ENCODE measurements at places on chromosomes 5 and 9. TPM values are rescaled to one million over a fixed set of nuclear protein-coding genes. Genes with fewer than 3 reads are reported as not detected.
A peak's percentile ranks its signal among the peaks of the same experiment; 100 is the strongest.

The ITGA2 gene
- polyA plus RNA-seq: 0.51 TPM

DNA sequence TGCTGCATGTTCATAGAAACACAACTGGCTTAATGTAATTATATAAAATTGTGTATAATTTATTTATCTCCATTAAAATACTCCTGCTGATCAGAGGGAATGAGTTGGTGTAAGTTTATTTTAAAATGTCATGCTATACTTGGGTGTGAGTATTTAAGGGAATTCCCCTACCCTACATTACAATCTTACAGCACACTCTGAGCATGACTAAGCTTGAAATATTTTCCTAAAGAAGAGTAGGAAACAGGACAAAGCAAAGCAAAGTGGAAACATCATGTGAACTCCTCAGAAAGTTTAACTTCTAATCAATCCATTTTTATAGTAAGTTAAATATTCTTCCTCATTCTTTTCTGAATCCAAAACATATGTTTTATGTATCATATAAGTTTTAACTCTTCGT is 1271.3 kb downstream of the EFNA5 start:
- H3K27me3 ChIP-seq: no peaks in the 10 kb centered on the region
- no peaks in the 10 kb centered on the region for H3K36me3 ChIP-seq
- no peak for DNase-seq
- H3K4me3 ChIP-seq: no peak overlapping the region
- H3K27ac ChIP-seq: no peak overlapping the region
- no peaks in the 10 kb centered on the region for H3K4me1 ChIP-seq

- no peaks in the 10 kb centered on the region for H3K36me3 ChIP-seq
- H3K27ac ChIP-seq: no peak overlapping the region
- peaks cover 24% of the 10 kb centered on the region for H3K4me1 ChIP-seq
- no peaks in the 10 kb centered on the region for H3K27me3 ChIP-seq
- no peak overlapping the region for H3K4me3 ChIP-seq
Measured at GRCh38 chr9:96423322-96423984, 5.3 kb upstream of the ZNF367 start.

The ALDH1A1 gene
- not detected for polyA plus RNA-seq

GRCh38 chr9:20623748-20624124 is 1.4 kb upstream of the MLLT3 start:
- DNase-seq: no peak
- no peaks in the 10 kb centered on the region for H3K27me3 ChIP-seq
- H3K4me1 ChIP-seq: peaks cover 26% of the 10 kb centered on the region
- H3K4me3 ChIP-seq: peak overlapping the region; percentile 72
- H3K27ac ChIP-seq: peak overlapping the region; percentile 52
- no peaks in the 10 kb centered on the region for H3K36me3 ChIP-seq

DNA sequence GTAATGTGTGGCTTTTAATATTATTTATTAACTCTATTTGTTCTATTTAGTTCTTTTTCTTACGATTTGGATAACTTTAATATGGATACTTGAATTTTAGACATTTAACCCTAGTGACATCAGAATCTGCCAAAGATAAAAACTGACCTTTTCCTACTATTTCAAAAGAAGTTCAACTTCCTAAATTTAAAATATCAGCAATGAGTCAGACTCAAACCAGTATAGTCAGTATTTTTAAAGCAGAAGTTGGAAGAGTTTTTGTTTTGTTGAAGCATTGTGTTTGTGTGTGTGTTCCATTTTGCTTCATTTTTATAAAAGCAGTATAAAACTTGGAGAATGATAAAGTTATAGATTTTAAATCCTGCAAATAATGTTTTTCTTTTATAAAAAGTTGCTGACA is 251.8 kb upstream of the RASA1 start:
- no peaks in the 10 kb centered on the region for H3K36me3 ChIP-seq
- no peaks in the 10 kb centered on the region for H3K27me3 ChIP-seq
- H3K4me1 ChIP-seq: peaks cover 15% of the 10 kb centered on the region
- no peak for DNase-seq

The WNK2 gene
- polyA plus RNA-seq: not detected
